ENCODE measurements at places on chromosomes 3 and 15.

DNA sequence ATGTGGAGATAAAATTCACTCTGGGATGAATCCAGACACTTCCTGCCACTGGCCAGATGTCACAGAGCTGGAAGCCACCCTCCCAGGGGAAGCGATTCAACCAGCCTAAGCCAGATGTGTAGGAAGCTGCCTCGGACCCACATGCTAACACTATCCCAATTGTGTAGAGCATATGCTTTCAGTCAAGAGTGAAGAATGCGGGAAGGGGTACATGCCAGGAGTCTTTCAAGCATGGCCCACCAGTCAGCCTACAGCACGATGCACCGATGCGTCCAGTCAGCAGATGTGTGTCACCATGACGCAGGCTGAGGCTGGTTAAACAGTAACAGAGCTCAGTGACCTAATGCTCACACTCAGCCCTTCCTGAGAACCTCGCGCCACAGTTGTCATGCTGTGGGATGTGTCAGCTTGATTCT, 38.8 kb upstream of the BNC1 start:
- DNase-seq: peak; percentile 99

GRCh38 chr15:60390231-60390630, 7.6 kb downstream of the ANXA2 start:
- DNase-seq: no peak

GRCh38 chr3:71874618-71875017, 89.7 kb upstream of the PROK2 start:
- DNase-seq: no peak

- DNase-seq: no peak
Measured at GRCh38 chr3:153574445-153574844, 412.4 kb downstream of the RAP2B start.

Data from epithelial cell of proximal tubule (primary cell).